ENCODE measurements at places on chromosomes 3 and 15.

GRCh38 chr3:141104151-141104821, 53.1 kb downstream of the SPSB4 start:
- DNase-seq = no peak

GRCh38 chr3:137163241-137163871, 205.6 kb downstream of the IL20RB start:
- DNase-seq = no peak

- DNase-seq = no peak
Observed at GRCh38 chr3:148748283-148748682, 50.6 kb downstream of the AGTR1 start.

DNA sequence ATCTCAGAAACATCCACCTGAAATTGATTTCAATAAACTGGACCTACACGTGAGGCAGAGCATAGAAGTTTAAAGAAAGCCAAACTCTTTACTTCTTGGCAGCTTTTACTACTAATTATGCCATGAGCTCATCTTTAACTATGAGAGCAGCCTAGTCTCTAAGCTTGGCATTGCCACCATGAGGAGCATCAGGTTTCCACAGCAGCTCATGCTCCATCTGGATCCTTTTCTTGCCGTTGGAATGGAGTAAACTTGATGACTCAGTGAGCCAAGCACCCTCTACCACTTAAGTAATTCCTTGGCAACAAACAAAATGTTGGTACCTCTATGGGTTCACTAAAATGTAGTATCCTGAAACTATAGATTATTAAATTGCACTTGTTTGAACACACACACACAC, 583.2 kb downstream of the EPHA3 start:
- DNase-seq = no peak

GRCh38 chr15:63050731-63051155, 8.2 kb downstream of the TPM1 start:
- DNase-seq = no peak

DNA sequence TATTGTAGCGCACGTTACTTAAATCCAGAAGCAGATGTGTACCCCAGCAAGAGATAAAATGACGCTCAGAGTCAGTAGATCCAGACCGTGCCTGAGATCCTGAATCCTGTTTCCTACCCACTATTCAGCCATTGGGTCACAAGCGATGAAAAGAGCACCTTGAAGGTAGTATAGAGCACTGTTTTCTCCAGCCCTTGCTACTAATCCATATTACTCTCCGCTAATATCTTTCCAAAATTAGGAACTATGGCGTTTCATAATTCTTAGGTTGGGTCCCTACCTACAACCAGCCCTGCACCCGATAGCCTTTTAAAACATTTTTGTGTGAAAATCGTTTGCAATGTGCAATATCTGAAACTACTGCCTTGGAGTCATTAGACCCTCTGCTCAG, 596 bp downstream of the BTD start:
- no peak for DNase-seq

DNA sequence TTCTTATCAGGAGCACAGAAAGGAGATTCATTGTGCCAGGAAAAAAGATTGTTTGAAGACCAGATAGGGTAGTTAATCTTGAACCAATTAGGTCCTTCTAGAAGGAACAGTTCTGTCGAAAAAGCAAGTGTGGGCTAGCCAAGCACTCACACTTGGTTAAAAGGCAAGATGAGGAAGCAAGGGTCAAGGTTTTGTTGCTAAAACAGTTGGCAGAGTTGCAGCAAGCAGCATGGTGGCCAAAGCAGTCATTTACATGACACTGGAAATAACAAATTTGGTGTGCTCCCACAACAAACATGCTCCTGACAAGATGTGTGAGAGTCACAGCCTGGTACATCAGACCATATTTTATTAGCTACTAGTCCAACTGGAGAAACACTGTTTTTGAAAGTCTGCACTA, 228.0 kb upstream of the CFAP20DC start:
- DNase-seq = no peak

GRCh38 chr15:92170897-92171296, 222.8 kb upstream of the ST8SIA2 start:
- no peak for DNase-seq

- no peak for DNase-seq
Observed at GRCh38 chr3:138114988-138115971, at the start of gene DZIP1L. TSS of gene DZIP1L (minus strand) at chr3:138115608. CDS start at chr3:138103971, 11,637 bp downstream.

- DNase-seq = no peak
Observed at GRCh38 chr15:70127288-70127746, 29.6 kb upstream of the TLE3 start.

DNA sequence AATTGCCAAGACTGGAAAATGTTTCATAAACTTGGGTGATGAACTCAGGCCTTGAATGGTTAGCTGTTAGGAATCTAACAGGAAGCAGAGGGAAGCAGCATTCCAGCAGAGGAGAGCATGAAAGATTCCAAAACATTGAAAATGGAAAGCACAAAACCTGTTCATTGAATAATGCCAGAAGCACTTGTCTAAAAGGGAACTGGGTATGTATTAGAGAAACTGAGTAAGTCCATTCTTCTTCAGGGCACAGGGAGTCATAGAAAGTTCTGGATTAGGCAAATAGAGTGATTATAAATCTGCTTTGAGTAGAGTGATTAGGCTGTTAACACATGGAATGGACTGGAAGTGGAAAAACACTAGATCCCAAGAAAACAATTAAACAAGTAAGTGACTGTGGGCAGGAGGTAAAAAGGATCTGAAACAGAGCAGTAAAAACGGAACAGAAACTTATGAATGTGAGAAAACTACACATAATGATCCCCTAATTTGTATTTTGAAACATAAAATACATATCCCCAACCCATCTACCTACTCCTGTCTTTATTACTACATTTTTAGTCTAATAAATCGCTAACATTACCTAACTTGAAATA, 343.4 kb downstream of the TBC1D5 start:
- DNase-seq = no peak

- no peak for DNase-seq
Observed at GRCh38 chr3:169558371-169558770, 105.1 kb downstream of the MECOM start.

GRCh38 chr15:98651581-98652220, 3.4 kb downstream of the IGF1R start:
- DNase-seq = no peak

DNA sequence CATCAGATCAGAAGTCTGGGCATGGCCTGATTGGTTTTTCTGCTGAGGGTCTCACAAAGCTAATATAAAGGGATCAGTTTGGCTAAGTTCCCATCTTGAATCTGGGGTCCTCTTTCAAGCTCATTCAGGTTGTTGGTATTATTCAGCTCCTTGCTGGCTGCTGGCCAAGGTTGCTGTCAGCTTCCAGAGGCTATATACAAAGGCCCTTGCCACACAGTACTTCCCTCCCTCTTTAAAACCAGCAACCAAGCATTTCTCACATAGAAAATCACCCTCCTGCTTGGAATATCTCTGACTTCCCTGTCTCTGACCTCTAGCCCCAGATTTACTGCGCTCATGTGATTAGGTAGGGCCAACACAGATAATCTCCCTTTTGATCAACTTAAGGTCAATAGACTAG, 442.9 kb downstream of the ERC2 start:
- no peak for DNase-seq

- no peak for DNase-seq
Observed at GRCh38 chr3:116059421-116060096, 385.7 kb downstream of the LSAMP start.

DNA sequence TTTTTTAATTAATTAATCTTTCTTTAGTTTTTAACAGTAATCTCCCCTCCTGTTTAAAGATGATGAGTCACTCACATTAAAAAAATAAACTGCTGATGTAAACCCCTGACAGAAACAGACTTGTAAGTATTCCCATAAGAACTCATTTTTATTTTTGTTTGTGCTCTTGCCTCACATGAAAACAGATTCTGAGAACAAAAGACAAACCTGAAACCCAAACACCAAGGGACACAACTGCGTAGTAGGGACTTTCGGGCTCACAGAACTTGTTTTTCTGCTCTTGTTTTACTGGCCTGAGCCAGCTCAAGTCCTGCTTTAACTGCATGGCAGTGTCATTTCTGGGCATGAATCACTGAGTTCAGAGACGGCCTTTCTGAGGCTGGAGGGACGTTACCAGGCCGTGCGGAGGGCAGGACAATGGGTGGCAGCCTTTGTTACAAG, 600.8 kb downstream of the FOXP1 start:
- no peak for DNase-seq

GRCh38 chr15:81309647-81310450, 14.1 kb downstream of the STARD5 start:
- DNase-seq = no peak

- DNase-seq = no peak
Observed at GRCh38 chr3:160369784-160370183, 29.2 kb downstream of the IFT80 start.

- DNase-seq = no peak
Observed at GRCh38 chr15:40053831-40054604, 15.0 kb upstream of the SRP14 start.

DNA sequence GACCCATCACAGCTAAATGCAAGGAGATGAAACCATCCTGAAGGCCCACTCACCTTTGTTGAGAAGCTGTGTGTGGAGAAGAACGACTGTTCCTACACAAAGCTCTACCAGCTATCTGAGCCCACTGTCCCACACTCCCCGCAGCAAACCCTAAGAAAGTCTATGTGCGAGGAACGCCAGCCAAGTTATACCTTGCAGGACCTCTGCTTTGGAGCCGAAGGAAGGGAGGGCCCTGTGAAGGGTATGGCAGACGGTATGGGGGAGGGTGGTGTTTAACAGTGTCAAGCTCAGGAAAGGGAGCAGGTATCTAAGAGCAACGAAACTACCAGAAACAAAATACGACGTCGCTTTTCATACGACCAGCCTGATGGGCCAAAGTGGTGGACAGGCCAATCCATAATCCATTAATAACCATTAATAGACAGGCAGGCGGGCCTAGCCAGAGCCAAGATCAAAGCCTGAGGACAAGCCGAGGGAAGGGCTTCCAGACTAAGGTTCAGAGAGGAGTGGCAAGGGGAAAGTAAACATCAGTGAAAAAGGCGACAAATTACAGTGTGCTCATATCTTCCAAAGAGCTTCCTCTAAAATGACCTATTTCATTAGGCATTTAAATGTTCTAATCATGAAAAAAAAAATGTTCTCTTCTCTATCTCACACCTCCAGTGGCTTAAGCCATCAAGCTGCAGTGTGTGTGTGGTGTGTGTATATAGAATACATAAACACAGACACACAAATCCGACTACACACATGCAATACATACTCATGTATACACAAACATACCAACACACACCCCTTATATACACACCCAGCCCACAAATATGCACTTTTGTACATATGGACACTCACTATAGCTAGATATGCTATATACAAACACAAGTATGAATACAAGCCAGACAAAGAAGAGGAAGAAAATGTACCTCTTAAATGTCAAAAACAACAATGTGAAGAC, 43.9 kb downstream of the PTPN23 start:
- no peak for DNase-seq

GRCh38 chr3:10196389-10197052, 31.8 kb downstream of the IRAK2 start:
- no peak for DNase-seq

- no peak for DNase-seq
Observed at GRCh38 chr3:13638927-13639326, 90.0 kb downstream of the FBLN2 start.

DNA sequence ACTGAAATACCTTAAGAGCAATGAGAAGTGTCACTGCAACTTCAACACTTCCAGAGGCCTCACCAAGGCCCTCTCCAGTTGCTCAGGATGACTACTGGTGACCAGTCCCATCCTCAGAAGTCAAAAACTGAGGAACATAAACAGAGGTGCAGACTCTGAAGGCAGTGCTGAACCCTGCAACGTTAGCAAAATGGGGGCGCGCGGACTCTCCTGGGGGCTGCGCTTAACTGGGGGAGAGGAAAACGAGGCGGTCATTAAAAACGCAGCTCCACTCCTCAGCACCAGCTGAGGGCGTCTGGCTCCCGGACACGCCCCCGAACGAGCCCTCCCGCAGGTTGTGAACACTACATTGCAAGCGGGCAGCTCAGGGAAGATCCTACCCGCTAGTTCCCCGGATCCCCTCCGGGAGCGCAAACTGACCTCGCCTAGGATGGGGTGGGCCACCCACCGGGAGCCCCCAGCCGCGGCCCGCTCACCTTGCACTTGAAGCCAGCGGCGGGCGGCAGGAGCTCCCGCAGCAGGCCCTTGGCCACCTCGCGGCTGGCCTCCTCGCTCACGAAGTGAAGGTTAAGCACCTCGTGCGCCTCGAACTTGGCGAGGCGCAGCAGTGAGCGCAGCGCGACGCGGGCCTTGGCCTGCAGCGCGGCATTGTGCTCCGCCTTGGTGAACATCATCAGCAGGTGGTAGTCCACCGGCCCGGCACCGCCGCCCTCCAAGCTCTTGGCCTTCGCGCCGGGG, 711 bp downstream of the XXYLT1 start:
- no peak for DNase-seq

DNA sequence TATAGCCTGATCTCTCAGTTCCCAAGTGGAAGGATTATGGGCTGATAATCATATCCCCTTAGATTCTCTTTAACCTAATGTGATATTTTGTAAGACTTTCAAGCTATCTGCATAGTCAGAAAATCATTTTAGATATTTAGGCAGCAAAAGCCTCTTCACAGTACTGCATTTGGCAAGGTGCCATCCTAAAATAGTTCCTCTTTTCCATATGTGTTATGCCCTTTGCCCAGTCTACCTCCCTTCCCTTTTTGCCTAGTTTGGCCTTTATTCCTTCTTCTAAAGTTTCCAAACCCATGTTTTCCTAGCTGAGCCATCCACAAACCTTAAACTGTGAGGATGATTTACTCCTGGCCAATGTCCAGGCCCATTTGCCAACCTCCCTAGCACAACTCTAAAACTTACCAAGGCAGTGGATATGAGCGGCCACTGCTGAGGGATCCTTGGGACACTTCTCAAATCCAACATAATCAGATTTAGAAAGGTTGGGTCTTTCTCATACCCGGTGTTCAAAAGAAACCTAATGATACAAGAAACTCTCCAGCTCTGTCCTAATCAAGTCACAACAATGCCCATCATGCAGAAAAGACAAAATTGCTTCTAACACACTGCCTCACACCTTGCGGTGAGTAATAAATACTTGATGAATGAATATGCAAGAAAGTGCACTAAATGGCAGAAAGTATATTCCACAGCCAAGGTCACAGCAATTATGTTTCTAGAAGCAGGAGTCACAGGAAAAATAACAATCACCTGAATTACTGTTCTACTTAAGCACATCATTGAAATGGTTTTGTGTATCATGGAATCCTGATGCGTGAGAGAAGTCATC, 493.9 kb downstream of the NLGN1 start:
- no peak for DNase-seq

GRCh38 chr3:160616311-160616710, 50.9 kb upstream of the KPNA4 start:
- no peak for DNase-seq

- DNase-seq = no peak
Observed at GRCh38 chr3:23206366-23206765, 3.2 kb downstream of the UBE2E2 start.

Measured in activated CD8-positive, alpha-beta memory T cell treated with anti-CD3 and anti-CD28 coated beads for 48 hours (primary cell).